ENCODE measurements at places on chromosomes 1 and 21. TPM values are rescaled to one million over a fixed set of nuclear protein-coding genes. Genes with fewer than 3 reads are reported as not detected.

HMCN1 gene
- total RNA-seq = 11.3 TPM

NUDT4B gene
- 0.75 TPM for total RNA-seq

ELAVL4 gene
- total RNA-seq = 272 TPM

DNA sequence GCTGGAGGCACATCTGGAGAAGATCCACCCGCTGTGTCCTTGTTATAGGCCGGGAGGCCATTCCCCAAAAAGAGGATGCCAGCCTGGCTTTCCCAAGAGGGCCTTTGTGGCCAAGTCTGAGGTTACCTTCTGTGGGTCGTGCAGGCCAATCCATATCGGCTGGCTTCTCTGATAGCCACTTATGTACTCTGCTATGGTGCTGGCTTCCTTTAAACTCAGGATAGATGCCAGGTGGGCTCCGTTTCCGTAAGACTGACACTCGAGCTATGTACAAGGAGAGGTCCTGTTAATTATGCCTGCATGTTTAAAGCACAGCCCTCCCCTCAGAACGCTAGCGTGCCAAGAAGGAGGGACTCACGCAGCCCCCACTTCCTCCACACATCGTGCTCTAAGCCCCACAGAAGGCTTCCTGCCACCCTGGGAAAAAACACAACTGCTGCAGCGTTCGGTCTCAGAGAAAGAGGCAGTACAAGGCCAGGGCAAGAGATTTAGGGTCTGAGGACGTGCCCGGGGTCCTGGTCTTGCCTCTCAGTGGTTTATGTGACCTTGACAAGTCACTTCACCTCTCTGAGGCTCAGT lies 11.6 kb downstream of the REG4 start:
- no peak for ATAC-seq

- ATAC-seq = no peak
These were observed 642.8 kb downstream of the USP25 start for GRCh38 chr21:16372586-16372985.

GRCh38 chr21:41908829-41909228 lies 29.7 kb upstream of the PRDM15 start:
- no peak for ATAC-seq

DNA sequence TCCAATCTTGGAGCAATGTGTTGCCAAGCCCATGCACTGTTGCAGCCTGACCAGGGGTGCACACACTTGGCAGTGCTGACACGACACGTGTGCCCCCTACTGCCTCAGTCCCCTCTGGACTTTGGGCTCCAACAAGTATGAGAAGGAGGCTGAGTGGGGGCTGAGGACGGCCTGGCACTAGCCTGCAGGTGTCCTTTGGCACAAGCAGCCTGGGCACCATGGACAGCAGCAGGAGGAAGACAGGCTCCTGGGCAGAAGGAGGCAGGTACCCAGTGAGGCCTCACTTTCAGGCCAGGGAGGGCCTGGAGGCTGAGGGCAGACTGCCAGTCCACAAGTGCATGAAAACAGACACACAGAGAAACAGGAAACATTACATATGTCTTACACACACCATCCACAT lies 1702.9 kb upstream of the B3GALT2 start:
- no peak for ATAC-seq

Measured in motor neuron (in vitro differentiated cells).